Fibroblast of villous mesenchyme (primary cell): ENCODE measurements at places on chromosomes 5 and 9. TPM values are rescaled to one million over a fixed set of nuclear protein-coding genes. Genes with fewer than 3 reads are reported as not detected.

TAF1L gene
- under 0.01 TPM in 1 of 2 replicates, not detected in the other for total RNA-seq

KCNV2 gene
- not detected in 2 replicates for total RNA-seq

DNA sequence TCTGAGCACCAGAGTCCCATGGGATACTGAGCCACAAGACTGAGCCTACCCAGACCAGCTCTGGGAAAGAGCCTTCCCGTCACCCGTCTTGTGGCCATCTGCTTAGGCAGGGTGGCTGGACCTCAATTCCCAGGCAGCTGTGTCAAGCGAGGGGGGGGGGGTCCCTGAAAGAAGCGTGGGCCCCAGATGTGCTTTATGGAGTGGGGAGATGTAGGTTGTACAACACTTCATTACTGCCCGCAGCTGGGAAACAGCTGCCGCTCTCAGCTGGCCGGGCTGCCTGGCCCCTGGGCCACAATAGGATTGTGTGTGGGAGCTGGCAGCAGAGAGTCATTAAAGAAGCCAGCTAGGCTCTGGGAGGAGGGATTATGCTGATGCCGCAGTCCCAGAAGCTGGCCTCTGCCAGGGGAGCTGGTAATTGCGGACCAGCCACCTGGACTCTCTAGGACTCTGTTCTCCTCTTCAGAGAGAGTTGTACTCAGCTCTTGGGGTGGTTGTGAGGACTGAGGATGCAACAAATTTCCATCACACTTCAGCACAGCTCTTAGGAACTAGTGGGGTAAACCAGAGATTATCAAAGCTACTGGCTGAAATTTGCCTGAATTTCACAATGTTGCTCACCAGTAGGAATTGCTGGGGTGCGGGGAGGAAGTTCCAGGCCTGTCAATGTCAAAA lies 145.4 kb downstream of the GADD45G start:
- peak; percentile 87 for DNase-seq

DNA sequence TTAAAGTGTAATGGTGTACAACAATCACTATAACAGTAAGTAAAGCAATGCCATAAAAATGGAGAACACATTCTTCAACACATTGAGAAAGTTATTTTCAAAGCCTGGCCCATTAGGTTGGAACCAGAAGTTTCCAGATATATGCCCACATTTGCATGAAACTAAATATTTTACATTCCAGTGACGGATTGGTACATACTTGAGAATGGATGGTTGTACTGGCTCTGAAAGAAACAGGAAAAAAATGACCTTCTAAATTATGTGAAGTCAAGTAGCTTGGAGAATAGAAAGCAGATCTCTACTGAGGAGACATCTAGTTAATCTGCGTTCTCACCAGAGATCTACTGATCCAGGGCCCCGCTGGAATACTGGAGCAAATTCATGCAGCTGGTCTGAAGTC lies 1037.0 kb downstream of the NR2F1-AS1 start:
- peak; percentile 39 for DNase-seq

GRCh38 chr9:121748727-121749423 lies 97.4 kb downstream of the DAB2IP start:
- DNase-seq, result peak; percentile 43

- DNase-seq, result no peak
Observed at GRCh38 chr9:126146254-126147145, 180.1 kb upstream of the MVB12B start.

DNA sequence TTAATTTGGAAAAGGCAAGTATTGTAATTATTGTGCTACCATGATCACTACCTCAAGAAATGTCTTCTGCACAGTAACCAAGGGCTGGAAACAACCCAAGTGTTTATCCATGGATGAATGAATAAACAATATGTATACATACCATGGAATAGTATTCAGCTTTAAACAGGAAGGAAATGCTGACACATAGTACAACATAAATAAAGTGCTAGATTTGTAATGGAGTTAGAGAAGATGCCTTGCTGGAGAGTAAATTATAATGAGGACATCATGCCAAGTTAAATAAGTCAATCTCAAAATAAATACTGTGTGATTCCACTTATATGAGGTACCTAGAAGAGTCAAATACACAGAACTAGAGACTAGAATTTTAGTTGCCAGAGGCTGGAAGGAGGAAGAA lies 160.0 kb downstream of the CCDC192 start:
- DNase-seq, result no peak

- no peak for DNase-seq
Observed at GRCh38 chr5:173907686-173908371, 19.7 kb downstream of the CPEB4 start.

DNA sequence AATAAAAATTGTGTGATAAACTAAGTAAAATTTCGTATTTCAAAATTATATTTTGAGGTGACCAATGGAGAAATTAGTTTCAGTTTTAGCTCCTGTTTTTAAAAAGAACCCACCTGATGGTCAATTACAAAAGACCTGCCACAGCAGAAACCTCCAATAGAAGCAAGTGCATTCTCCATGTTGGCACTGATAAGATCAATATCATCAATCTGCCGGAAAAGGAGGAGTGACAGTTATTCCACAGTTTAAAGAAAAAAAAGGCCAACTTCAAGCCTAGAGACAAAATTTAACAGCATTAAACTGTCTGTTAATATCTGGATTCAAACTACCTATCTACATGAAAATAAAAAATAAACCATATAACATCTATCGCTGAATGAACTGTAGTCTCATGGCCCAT lies 67.7 kb downstream of the SPTLC1 start:
- DNase-seq, result no peak

GRCh38 chr9:111294691-111295451 lies 35.2 kb downstream of the OR2K2 start:
- DNase-seq, result no peak
